ENCODE measurements at places on chromosomes 6 and 20.

DNA sequence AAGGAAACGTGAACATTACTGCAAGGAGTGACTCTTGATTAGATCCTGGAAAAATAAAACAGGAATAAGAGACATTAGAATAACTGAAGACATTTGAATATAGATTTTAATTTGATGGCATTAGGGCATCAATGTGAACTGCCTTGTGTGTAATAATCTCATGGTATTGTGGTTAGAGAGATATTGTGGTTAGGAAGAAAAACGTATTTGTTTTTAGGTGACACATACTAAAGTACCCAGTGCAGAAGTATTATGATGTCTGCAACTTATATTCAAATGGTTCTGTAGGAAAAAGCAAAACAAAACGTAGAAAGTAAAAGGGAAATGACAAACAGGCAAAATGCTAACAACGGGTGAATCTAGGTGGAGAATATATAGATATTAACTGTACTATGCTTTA, 65.9 kb upstream of the OGFRL1 start:
- DNase-seq: no peak

- no peak for DNase-seq
Measured at GRCh38 chr6:3390698-3391097, 66.2 kb downstream of the SLC22A23 start.

DNA sequence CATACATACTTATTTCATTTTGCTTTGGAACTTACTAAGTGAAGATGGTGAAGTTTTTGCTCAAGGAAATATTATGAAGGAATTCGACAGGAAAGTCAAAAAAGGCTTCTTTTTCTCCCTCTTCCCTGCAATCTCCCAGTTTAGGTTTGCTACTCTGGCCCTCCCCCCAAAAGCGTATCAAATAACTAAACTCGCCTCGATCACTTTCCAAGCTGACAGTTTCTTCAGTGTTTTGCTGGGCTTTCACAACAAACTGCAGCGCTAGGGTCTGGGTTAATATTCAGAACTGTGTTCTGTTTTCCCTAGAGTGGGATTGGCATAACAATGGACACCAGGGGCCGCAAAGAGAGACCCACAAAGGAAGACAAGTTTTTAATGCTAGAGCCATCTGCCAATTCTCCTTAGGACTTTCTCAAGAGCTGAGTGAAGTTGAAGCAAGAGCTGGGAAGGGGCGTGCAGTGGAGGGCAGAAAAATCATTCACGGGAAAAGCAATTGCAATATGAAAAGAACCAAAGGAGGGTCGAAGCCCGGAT, 57.8 kb downstream of the ATP9A start:
- DNase-seq: no peak

- no peak for DNase-seq
Measured at GRCh38 chr6:55918639-55919038, 43.2 kb upstream of the BMP5 start.

DNA sequence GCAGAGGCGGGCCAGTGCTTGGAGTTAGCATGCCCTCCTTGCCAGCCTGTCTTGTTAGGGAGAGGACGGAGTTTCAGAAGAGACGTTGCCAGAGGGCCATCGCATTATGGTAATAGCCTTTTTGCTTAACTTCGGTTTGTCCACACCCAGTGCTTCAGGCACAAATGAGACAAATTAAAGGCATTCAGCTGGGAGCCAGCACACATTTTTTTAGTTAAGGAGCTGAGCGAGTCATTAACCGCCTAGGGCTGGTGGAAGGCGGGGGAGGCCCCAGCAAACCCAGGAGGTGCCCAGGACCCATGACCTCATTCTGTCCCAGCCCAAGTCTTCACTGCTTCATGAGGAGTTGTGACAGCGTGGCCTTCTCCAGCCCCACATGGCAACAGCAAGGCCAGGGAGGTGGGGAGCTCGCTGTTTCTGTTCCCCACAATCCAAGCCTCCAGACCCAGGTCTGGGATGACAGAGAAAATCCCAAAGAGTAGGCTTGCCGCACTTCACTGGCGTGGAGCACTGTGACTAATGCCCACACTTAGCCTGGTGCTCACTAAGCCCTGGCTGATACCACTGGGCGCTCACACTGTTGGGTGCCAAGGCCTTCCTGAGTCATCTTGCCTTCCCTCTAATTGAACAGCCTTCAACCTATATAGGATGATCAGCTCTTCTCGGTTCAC, 237.1 kb downstream of the ANKRD60 start:
- no peak for DNase-seq

GRCh38 chr6:147267658-147268057, 63.4 kb downstream of the STXBP5 start:
- no peak for DNase-seq

GRCh38 chr6:105786449-105786848, 299.7 kb upstream of the PRDM1 start:
- DNase-seq: no peak

DNA sequence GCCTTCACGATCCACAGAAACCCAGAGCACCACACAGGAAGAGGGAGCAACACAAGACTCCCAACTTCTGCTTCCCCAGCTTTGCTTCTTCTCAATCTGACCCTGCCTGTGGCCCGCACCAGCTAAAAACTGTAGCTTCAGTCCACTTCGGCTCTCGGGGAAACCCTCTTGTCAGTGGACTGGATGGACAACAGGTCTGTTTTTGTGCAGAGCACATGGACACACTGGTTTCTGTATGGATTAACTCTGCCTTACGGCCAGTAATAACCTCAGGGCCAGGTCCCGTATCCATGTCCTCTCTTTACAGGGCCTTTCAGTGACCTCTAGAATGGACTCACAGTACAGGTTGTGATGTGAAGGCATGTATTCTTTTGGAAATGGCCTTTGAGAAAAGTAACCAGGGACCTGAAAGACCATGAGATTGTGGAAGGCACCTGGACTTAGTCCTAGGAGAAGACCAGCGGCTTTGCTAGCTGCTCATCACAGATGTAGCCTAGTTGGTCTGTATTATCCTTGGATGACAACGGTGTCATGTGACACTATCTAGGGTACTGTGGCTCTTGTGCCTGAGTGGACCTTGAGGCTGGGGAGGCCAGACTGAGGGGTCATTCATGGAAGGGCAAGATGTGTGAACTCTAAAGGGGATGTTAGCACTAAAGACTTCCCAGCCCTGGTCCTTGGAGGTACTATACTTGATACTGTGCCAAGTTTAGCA, 5.8 kb downstream of the POLR1C start:
- DNase-seq: no peak

GRCh38 chr20:38060536-38060935, 27.0 kb downstream of the RPRD1B start:
- DNase-seq: no peak

- no peak for DNase-seq
Measured at GRCh38 chr6:163970846-163971564, 556.5 kb downstream of the QKI start.

DNA sequence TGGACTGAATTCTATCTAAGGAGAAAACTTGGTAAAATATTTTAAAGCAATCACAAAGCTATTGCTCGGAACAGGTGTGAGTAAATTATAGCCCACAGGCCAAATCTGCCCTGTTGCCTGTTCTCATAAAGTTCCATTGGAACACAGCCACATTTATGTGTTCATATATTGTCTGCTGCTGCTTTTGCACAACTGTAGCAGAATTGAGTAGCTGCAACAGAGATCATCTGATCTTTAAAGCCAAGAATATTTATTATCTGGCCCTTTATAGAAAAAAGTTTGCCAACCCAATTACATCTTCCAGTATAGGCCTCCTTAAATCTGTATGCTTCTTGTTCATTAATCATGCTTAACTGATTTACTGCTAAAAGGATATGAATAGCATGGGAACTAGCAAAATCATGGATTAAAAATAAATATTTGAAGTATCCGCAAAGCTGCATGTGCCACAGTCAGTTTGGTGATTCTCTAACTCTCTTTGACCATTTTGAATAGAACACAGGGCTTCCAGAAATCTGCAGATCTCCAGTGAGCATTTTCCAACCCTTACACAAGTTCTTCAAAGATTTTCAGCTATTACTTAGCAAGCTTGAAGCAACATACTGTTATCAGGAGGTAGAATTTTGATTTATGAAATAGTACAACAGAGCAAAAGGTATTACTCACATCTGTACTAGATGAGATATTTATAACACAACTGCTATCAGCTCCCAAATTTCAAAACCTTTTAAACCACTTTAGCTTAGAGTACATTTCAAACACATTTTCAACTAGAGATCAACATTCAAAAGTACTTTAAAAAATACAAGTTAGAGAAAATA, 312.6 kb upstream of the ID4 start:
- DNase-seq: no peak

DNA sequence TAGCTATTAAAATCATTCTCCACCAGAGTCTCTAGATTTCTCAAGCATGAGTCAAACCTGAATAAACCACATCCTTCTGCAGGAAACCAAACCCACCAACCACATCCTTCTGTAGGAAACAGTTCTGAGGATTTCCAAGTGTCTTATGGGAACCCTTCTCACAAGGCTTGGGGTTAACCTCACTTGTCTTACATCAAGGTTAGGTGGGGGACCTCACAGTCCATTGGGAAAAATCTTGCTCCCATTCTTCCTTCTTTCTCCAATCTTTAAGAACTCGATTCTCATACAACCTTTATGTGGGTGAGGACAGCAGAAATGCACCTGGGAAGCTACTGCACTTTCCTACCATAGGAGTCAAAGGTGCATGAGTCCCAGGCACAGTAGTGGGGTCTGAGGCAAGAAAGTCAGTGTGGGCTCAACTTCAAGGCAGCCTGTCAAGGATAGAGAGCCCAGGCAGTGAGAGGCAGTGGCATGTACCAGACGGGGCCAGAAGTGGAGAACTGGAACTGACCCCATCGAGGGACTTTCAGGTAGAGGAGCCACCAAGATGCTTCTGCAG, 114.5 kb downstream of the SLC22A3 start:
- DNase-seq: no peak

- no peak for DNase-seq
Measured at GRCh38 chr6:86128130-86128814, 485.6 kb upstream of the SYNCRIP start.

DNA sequence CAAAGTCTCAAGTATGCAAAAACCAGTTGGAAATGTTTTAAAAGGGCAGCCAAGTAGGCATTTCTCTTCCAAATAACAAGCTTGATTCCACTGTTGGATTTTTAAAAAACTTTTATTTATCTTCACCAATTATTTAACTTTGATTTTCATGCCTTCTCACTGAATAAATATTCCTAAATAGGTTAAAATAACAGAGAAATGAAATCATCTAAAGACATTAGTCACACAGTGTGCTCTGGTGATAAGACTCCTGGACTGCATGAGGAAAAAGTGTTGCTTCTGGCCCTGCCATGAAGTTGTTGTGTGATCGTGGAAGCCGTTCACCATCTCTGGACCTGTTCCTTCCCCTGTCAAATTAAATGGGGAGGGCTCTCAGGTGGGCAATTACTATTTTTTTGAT, 33.8 kb upstream of the IGF2R start:
- DNase-seq: no peak
